ENCODE measurements at places on chromosomes 7 and 10.

DNA sequence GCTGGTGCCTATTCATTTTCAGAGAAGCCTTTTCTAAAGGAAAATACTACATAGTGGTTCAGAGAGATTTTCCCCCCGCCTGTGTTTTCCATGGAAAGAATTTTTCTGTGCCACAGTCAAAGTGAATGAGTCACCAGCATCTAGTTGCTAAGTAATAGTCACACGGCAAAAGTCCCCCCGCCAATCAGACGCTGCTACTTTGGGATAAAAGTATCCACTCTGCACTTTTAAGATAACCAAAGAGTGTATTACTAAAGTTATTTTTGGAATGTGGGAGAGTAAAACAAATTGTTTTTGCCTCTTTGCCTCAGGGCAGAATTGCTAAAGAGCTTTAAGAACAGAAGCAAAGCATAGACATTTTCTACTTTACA, 23.5 kb downstream of the ABLIM1 start:
- DNase-seq = no peak

DNA sequence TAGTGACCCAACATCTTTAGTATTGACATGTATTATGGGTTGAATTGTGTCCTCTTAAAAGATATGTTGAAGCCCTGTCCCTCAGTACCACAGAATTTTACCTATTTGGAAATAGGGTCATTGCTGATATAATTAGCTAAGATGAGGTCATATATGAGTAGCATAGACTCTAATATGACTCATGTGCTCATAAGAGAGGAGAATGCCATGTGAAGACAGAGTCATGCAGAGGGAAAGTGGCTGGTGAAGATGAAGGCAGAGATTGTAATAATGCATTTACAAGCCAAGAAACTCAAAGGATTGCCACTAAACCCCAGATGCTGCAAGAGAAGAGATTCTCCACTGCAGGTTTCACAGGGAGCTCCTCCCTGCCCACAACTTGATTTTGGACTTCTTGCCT, 496.4 kb downstream of the KIF20B start:
- no peak for DNase-seq

DNA sequence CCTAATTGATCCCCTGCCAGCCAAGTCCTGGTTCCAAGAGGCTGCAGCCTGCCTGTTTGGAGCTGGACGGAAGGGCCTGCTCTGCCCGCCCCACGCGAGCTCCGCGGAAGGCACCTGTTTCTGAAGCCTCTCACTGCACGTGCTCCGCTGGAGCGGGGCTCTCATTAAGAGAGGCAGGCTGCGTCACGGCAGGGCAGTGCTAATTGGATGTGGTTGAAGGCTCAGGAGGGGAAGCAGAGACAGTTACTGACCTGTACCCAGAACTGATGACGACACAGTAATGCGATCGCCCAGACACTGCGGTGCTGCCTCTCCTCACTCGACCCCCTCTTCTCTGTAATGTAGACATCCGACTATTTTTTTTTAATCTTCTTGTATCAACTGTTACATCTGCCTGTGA, 411.1 kb upstream of the MGMT start:
- no peak for DNase-seq

DNA sequence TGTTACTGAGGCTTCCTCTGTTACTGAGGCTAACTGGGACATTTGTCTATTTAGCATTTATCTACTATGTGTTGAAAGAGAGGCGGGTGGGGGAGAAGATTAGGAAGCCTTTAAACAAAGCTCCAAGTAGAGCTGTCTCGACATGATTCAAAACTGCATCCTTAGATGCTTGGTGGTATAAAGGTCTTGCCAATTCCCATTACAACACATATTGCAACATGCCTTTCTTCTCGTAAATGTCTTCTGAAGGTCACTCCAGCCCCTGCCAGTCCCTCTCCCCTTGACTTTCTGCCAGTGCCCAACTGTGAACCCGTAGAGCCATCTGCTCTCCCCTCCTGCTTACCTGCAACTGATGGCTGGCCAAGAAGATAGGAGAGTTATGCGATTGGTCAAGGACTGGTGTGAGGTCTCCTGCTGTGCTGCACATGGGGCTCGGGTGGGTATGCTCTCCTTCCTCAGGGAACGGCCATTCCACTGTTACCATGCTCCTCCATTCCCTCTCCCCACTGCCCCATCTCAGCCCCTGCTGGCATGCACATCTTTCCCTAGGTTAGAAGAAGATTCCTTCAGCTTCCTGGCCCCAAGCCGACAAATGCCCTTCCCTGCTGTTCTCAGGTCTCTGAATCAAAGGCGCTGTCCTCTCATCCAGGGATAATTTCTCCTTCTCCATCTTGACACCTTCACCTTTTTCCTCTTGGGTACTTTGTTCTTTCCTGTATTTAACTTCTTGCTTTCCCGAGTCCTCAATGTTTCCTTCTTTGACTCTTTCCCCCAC, 43.6 kb upstream of the ZNF32 start:
- DNase-seq = no peak

DNA sequence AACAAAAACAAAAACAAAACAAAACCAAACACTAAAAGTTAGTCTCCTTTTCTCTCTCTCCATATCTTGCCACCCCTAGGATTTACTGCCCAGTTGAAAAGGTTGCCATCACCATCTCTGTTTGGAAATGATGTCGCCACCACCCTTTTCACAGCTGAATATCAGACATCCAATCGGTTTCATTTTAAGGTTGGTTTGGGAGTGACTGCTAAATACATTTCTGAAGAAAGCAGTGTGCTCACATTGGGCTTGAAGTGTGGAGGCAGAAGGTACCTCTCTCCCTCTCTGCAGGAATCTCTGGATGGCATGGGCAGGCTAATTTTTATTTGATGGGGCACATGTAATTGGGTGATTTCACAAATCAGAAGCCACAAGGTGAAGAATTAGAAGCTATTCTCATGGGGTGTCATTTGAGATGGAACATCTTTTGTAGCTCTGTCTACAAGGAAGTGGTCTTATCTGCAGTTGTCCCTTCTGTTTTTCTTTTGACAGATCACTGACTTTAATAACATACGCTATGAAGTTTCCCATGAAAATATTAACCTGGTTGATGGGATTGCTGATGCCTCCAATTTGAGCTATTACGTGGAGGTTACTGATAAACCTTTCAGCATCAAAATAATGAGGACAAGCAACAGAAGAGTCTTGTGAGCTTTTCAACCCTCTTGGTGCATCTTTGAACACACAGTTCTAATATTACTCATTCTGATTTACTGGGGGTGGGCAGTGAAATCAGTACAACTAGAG, 20.1 kb downstream of the MGAM2 start:
- no peak for DNase-seq

All from stimulated activated CD8-positive, alpha-beta memory T cell treated with anti-CD3 and anti-CD28 coated beads, Interleukin-4, amount 100 ng/mL, for 4 hours (primary cell).